ENCODE measurements at places on chromosomes 4 and X.

DNA sequence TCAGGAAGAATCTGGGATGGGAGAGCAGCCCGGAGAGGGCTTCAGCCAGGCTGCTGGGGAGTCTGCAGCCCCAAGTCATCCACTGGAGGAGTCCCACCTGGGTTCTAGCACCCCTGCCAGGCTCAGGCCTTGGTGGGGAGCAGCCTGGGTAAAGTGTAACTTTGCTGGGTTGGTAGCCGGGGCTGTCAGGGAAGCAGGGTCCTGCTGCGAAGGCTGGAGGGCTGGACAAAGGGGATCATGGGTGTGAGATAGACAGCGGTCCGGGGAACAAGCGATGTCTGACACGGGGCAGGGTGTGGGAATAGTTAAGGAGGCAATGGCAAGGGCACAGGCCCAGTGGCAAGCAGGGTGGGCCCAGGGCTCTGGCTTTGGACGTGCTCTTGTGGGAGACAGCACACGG is 37.6 kb downstream of the PDHA1 start:
- no peak for ATAC-seq

DNA sequence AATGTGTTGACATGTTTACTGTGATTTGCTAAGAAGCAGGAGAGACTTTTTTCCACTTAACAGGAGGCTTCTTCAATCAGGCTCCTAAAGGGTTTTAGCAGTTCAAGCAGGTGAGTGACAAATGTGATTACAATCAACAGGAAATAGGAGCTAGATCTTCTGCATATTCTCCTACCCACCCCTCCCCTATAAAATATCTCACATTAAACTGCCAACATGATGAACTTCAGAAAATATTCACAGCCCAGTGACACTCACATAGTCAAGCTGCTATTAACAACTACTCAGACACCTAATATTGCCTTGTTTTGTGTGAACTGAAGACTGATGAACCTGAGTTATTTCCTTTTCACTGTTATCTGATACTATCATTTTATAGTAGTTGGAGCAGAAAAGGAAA is 55.9 kb upstream of the ANTXR2 start:
- ATAC-seq = no peak

- ATAC-seq = no peak
These were observed 6.1 kb downstream of the XPNPEP2 start for GRCh38 chrX:129744861-129745321.

GRCh38 chr4:139718833-139719232 is 53.2 kb downstream of the MGST2 start:
- no peak for ATAC-seq

- ATAC-seq = no peak
These were observed 79.2 kb upstream of the NALF2 start for GRCh38 chrX:69424910-69425309.

- ATAC-seq = peak; percentile 76
These were observed 6.4 kb downstream of the ELK1 start for GRCh38 chrX:47643926-47644325.
